LHCN-M2 (cell line): ENCODE measurements at places on chromosomes 1 and 21. TPM values are rescaled to one million over a fixed set of nuclear protein-coding genes. Genes with fewer than 3 reads are reported as not detected.

C1orf185 gene
- total RNA-seq: not detected in 2 replicates

- peak; percentile 93 for DNase-seq
Measured at GRCh38 chr1:207336559-207337467, 15.3 kb downstream of the CD55 start.

GRCh38 chr1:77039739-77040138 lies 172.5 kb downstream of the ST6GALNAC5 start:
- DNase-seq: peak; percentile 96

- DNase-seq: no peak
Measured at GRCh38 chr1:112004076-112004475, 14.6 kb upstream of the KCND3 start.
